ENCODE measurements at places on chromosomes 4 and X.

DNA sequence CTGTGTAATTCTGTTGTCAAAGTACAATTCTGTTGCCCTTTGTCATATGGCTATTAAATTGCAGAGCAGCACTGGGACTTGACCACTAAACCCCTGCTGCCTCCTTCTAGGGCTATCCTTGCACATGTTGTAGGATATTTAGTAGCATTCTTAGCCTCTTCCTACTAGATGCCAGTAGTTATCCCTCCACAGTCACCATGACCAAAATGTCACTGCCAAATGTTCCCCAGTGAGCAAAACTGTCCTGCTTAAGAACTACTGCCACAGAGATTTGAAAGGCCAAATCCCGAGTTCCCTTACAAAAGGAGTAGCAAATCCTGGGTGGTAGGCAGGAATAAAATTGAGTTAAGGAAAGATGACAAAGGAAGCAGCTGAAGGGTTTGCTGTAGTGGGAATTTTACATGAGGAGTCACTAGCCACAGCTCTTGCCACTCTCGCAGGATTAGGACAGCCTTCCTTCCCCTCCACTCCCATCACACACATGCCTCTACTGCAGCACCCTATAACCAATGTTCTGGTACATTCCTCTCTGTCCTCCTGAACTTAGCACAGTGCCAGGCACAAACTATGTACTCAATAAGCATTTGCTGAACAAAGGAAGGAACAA, 8.4 kb downstream of the APBB2 start:
- no peak for DNase-seq

DNA sequence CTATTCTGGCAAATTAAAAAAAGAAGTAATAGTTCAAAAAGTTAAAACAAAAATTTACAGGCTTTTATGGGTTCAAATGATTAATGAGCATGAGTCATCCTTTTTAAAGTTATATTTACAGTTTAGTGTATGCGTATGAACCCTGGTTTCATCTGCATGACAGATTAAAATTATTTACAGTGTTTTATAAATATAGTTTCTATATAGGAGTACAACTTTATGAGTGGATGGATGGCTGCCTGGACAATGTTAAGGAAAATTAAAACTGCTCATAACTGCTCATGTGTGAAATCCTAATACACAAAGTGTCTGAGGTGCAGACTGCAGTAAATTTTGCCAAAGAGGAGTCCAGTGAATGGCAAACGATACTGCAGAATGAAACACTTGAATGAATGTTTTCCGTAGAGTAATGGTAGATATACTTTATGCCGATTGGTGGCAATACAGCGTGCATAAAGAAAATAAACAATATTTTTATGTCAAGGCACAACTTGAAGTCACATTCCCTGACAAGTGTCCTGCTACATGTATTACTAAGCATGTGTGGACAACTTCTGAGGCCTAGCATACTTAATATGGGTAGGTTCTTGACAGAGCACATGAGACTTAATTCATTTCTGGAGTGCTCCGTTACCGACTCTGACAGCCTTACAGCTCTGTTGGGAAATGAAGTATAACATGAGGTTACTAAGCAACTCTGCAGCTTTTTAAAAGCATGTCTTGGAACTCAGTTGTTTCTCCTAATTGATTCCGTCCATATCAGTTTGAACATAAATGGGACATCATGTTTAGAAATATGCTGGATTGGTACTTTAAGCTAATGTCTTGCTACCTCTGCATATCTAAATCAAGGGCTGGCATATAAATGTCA, 985.6 kb upstream of the PCDH7 start:
- DNase-seq: no peak

DNA sequence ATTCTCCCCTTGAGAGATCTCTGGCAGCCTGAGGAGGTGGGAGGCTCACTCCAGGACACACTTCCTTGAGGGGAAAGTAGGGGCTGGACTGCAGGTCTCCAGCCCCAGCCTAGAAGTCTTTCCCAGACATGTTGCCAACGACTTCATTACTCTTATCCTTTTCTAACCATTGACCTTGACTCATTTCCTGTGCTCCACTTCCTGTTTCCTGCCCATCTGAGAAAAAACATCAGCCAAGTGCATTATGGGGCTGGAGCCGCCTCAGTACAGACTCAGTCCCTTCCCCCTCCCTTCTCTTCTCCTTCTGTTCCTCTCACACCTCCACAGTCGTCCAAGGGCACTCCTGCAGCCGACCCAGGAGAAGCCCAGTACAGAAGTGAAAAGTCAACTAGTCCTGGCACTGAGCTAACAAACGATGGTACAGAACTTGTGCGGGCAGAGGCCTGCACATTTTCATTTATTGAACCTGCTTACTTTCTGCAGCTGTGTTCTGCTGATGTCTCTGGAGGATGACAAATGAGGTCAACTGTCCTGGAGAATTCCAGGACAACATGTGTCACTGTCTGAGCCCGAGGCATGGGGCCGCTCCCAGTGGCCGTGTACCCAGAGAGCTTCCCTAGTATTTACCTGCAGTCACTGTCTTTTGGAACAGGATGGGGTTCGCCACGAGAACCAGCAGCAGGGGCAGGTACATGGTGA, 20.1 kb downstream of the GPR143 start:
- no peak for DNase-seq

DNA sequence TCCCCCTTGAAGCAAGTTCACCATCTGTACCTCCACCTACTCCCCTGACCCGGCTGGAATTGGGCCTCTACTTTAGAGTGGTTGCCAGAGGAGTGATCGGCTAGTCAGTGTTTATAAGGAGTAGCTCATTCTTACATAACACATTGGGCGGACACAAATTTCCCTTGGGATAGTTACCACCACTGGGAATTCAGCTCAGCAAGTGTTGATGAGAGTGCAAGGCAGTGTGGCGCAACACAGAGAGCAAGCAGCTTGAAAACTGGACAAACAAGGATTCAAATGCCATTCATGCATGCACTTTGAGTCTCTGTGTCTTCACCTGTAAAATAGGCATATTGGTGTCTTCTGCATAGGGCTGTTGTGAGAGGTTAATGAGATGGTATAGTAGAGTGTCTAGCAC, 92.7 kb downstream of the STK32B start:
- no peak for DNase-seq

GRCh38 chrX:44744799-44745198, 99.0 kb upstream of the DUSP21 start:
- DNase-seq: no peak

DNA sequence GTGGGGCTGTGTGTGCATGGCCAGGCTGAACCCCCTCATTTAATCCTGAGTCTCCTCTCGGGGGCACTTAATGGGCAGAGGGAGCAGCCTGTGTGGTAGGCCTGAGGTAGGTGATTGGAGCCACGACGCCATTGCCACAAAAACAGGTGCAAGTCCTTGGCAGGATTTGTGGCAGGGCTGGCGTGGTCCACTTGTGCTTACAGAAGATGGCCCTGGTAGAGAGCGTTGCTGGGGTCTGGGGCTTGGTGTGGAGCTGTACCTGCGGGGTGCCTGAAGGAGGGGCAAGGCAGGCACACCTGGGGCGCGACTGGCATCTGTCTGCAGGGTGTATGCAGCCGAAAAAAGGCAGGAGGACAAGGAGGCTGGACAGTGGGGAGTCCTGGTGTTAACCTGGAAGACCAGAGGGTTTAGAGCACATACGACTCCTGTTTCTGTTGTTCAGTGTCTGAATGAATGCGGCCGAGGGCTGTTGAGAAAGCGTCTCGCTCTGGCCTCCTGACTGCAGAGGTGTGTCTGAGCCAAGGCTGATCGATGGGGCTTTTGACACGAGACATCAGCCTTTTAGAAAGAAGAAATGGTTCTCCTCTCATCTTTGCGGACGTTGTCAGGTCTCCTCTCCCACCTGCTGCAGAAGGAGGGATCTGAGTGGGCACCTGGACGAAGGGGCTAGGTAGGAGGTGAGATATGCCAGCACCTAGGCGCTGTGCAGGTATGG, 52.0 kb downstream of the TBC1D14 start:
- no peak for DNase-seq

DNA sequence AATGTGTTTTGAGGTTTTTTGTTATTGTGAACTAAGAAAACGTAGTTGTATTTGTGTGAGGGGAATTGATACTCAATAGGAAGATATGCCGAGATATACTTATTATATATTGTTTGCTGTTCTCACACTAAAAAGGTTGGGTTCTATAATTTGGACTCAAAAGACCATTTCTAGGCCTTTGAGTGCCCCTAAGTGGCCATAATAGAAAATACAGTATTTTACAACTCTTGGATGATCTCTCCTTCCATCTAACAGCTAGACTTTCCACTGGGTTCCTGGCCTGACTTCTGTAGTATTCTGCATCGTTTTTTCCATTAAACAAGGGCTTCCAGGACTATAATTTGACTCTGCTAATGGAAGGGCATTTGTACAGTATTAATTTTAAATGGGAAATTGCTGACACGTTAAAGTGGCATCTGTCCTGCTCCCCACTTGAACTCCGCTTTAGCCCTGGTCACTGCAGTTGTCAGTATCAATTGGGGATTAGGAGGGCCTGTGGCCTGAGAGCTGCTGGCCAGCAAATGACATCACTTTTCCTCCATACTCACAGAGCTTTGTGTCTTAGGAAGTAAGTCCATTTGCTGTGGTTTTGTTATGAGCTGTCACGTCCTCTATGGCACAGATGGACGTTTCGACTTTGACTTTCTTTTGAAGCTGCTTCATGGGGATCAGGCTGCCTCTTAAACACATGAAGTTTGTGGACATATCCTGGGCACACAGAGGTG, 176.9 kb downstream of the SLIT2 start:
- no peak for DNase-seq

GRCh38 chr4:1519787-1520661, 113.8 kb upstream of the NKX1-1 start:
- DNase-seq: no peak

DNA sequence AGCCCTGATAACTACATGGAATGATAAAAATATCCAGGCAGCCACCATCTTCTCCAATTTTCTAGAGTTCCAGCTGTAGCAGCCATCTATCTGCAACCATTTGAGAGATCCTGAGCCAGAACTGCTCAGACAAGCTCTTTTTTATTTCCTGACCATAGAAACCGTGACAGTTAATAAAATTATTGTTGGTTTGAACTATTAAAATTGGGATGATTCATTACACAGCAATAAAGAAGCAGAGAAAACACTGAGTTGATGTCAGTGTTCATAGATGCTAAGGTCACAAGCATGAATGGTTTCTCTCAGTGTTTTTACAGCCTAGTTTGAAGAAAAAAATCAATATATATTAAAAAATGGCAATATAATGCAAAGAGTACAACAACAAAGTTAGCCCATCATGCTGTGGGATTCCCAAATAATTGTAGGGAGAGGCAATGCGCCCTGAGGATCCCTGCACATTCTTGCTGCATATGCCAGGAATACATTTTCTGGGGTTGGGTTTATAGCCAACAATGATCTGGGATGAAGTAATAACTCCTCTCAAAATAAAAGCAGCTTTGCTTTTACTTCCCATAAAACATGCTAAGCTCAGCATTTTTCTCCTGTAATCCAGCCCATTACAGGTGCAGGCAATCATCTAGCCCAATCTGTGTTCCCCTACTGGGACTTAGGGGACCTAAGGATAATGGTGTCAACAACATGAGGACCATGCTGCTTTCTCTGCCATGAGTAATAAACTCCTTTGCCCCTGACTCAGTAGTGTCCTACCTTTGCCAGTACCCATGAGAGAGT, 84.0 kb downstream of the PABPC4L start:
- no peak for DNase-seq

GRCh38 chrX:109299091-109299490, 182.8 kb downstream of the GUCY2F start:
- no peak for DNase-seq
